AG20443 (cell line): ENCODE measurements at places on chromosomes 3 and 15.
A peak's percentile ranks its signal among the peaks of the same experiment; 100 is the strongest.

DNA sequence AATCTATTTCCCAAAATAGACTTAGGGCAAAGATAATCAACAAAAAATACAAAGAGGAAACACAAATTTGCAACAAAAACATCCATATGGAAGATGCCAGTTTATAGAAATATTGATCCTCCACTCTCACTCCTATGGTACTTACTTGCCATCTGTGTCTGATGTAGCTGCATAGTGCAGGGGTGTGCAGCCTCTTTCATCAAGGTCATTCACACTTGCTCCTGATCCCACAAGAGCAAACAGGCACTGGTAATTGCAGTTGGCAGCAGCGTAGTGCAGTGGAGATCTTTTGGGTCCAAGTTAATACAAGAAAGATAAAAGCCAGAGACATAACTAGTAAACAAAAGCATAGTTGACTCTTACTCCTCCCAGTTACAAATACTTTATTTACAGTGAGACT is 90.0 kb downstream of the ANKRD28 start:
- DNase-seq = no peak

GRCh38 chr15:63596676-63597037 is 530 bp upstream of the FBXL22 start:
- DNase-seq = peak; percentile 68

- peak; percentile 69 for DNase-seq
Observed at GRCh38 chr3:98577178-98577895, 16.1 kb downstream of the CPOX start.

GRCh38 chr3:57331078-57331610 is 38.7 kb upstream of the ASB14 start:
- no peak for DNase-seq

- DNase-seq = no peak
Observed at GRCh38 chr3:110946810-110947209, 124.8 kb upstream of the NECTIN3 start.

GRCh38 chr3:157077565-157077991 is 82.4 kb downstream of the CCNL1 start:
- peak; percentile 65 for DNase-seq

DNA sequence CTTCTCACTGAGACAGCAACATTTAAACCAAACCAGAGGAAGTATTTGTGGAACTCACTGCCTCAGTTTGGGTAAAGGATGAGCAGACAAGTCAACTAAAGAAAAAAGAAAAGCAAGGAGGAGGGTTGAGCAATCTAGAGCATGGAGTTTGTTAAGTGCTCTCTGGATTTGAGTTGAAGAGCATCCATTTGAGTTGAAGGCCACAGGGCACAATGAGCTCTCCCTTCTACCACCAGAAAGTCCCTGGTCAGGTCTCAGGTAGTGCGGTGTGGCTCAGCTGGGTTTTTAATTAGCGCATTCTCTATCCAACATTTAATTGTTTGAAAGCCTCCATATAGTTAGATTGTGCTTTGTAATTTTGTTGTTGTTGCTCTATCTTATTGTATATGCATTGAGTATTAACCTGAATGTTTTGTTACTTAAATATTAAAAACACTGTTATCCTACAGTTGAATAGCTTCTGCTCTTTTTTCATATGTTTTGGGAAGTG is 23.3 kb downstream of the CLDN18 start:
- no peak for DNase-seq

DNA sequence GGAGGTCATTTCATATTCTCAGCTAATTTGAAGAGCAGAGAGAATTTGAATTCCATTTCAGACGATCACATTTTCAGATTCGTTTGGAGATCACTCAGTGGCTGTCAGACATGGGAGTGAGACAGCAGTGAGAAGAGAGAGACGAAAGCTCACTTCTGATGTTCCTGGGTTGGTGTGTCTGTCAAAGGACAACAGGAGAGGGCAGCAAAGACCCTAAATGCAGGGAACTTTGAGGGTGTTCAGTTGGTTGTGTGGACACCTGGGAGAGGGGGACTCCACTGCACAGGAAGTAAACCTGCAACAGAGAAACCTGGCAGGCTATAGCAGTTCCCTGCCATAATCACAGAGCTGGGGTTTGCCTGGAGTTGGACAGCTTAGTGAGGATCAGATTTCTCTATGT is 675.1 kb downstream of the SQOR start:
- no peak for DNase-seq

GRCh38 chr3:186643493-186643892 is 3.3 kb downstream of the FETUB start:
- no peak for DNase-seq

DNA sequence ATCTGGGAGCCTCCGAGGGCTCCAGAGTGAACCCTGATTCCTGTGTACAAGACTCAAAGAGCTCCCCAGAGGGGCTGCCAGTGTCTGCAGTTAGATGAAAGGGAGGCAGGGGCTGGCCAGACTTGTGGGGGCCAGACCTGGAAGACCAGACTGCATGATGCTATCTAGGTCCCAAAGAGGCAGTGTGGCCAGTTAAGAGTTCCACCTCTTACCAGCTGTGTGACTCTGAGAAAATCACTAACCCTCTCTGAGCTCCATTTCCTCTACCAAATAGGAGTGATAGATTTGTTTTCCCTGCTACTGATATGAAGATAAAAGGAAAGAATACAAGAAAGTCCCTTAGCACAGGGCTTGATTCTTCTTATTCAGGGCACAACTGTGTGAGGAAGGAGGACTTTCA is 29.0 kb downstream of the ACSBG1 start:
- DNase-seq = peak; percentile 4

DNA sequence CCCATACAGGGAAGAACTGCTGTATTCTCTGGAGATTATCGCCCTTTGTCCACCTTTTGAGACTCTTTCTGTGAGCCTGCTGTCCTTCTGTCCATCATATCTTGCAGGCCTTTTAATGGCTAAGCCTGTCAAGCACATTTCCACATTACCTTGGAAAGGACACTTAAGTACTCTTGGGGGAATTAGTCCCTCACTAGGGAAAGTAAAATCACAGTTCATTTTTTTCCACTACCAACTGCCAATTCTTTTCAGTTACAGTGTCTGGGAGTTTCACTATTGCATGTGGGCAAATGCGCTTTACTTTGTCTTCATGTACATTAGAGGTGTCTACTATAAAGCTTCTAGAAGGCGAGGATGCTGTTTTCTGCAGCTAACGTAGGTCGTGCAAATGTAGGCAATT is 242.1 kb downstream of the NSUN3 start:
- DNase-seq = no peak

- no peak for DNase-seq
Observed at GRCh38 chr15:53401503-53401902, 358.0 kb downstream of the WDR72 start.

GRCh38 chr3:197926418-197926817 is 23.6 kb upstream of the RPL35A start:
- DNase-seq = no peak

- DNase-seq = no peak
Observed at GRCh38 chr3:52537165-52537620, 788 bp downstream of the UQCC5 start.

DNA sequence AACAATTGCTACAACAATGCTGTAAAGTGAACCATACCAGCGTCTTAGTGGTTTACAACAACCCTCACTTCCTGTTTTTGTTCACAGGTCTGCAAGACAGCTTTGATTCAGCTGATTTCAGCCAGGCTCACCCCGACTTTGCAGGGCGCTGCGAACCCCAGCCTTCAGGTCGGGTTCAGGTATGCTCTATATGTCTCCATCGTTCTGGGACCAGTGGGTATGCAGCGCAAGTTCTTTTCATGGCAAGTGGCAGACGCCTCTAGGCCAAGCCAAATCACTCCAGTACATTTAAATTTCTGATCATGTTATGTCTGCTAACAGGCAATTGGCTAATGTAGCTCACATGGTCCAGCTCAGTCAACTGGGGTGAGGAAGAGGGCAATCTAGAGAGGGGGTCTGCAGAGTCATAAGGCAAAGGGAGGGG is 52.4 kb upstream of the RGMA start:
- DNase-seq = no peak

- no peak for DNase-seq
Observed at GRCh38 chr3:3015185-3016089, 94.7 kb downstream of the IL5RA start.
